Endothelial cell (in vitro differentiated cells): ENCODE measurements at places on chromosomes 5 and 9.

GRCh38 chr9:706606-707459 lies 134.7 kb upstream of the DMRT1 start:
- peak; percentile 45 for DNase-seq

- no peak for DNase-seq
Measured at GRCh38 chr5:123605822-123606221, 93.8 kb downstream of the CSNK1G3 start.

- DNase-seq, result no peak
Measured at GRCh38 chr5:108339220-108339619, 42.7 kb downstream of the FBXL17 start.

- no peak for DNase-seq
Measured at GRCh38 chr5:91141642-91142041, 241.5 kb downstream of the ARRDC3 start.

DNA sequence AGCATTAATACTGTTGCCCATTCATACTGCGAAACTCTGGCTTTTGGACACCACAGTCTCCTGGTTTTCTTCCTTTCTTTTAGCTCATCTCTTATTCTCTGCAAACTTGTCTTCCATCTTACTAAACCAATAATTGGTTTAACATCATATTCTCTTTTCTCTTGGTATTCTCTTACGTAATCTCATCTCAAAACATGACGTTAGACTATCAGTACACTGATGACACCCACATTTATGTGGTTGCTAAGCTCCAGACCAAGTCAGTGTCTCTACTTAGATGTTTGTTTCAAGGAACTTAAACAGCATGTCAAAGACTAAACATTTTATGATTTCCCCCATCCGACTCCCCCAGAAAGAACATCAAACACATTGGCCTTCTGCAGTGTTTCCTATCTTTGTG lies 2.1 kb downstream of the PRRC1 start:
- no peak for DNase-seq

DNA sequence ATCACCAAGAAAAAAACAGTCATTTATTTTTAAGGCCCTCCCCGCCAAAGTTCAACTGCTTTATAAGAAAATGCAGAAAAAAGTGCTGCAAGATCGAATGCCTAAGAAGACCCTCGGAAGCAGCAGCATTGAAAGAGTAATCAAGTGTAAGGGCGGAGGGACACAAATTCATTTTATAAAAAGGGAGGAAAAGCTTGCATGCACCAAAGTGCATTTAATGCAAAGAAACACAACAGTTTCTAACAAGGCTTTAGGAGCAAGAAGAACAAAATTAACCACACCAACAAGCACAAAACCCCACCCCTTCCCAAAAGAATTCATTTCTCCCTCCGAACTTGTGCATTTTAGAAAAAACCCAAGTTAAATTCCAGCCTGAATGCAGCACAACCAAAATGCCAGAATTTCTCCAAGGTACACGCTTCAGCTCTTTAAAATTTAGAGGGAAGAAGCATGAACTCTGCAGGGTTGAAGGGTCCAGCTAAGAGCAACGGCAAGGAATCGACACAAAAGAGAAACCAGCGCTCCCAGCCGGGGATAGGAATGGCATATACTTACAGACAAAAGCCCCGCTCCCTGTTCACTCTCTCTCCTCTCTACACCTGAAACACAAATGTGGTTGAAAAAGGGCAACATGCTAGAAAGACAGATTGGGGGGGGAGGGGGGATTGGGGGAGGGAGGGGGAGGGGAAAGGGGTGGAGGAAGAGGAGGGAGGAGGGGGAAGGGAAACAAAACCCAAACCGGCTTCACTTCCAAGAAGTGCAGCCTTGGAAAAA lies at the start of gene NREP:
NREP (minus strand) TSS at position 614 of the 774 bp plus-strand sequence. CDS start 1,422 bp downstream, outside the sequence.
- DNase-seq, result peak; percentile 36

DNA sequence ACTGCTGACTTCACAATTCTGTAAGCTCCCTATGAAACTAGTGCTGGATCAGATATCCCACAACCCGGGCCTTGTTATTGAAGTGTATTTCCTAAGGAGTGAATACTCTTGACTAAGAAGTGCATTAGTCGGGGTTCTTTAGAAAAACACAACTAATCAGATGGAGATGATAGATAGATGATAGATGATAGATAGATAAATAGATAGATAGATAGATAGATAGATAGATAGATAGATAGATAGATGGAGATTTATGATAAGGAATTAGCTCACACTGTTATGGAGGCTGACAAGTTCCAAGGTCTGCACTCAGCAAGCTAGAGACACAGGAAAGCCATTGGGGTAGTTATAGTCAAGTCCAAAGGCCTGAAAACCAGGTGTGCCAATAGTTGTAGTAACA lies 214.6 kb upstream of the COX7C start:
- no peak for DNase-seq

DNA sequence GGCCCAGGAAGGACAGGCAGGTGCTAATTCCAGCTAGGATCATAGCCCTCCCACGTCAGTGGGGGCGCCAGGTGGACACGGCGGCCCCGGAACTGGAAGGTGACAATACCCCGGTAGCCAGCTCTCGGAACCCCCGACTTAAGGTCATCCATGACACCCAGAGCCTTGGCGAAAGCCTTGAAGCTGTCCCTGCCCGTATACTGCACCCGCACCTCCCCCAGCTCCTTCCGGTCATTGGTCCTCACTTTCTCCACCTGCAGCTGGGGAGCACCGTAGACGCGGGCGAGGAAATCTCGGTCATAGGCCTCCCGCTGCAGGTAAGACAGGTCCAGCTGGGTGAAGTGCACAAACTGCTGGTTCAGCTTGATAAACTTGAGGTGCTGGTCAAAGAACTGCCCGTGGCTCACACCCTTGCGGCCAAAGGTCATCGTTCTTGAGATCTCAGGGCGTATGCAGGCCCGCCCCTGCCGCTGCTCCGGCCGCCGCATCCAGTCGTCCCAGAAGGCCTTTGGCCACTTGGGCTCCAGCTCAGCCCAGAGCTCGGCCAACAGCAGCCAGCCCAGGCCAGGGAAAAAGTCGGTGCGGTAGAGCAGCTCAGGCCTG lies 10.9 kb downstream of the MGAT1 start:
- DNase-seq, result no peak

GRCh38 chr9:37364751-37365360 lies 57.6 kb upstream of the GRHPR start:
- no peak for DNase-seq

DNA sequence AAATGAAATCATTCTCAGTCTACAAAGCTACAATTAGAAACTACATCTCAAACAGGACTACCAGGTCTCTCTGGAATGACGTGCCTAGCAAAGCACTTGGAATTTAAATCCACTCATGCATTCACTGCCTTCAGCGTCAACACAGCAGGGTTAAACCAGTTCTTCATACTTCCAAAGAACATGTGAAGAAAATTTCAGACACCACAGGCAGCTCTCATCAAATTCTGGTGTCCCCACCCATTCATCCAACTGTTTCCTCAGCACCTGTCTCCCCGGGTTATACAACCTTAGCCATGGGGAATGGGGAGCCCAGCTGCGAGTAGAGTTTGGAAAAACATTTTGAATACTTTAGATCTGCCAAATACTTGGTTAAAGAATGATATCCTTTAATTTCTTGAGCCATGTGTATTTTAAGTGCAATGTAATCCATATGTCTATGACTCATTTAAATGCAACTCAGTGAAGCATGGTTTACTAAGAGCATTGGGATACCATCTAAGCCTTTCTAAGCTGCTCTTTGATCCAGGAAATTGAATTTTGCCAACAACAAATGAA lies 17.5 kb downstream of the ADAM19 start:
- no peak for DNase-seq

DNA sequence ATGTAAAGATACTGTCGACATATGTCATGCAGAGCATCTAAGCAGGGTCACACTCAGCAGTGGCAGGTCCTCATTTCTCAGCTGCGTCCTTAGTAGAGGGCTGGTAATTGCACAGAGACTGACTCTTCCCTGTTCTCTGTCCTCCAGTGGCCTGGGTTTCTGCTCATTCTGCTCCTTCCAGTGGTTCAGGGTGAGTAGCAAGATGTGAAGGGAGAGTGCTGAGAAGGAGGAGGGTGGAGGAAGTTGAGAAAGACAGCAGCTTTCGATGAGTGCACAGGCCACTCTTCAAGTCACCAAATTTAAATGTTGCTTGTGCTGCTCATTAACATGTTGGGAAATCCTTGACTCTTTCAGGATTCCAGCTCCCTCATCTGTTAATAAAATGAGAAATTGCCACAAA lies 203.9 kb downstream of the FBXL7 start:
- no peak for DNase-seq

- no peak for DNase-seq
Measured at GRCh38 chr5:26482076-26482809, 556.1 kb downstream of the CDH9 start.

DNA sequence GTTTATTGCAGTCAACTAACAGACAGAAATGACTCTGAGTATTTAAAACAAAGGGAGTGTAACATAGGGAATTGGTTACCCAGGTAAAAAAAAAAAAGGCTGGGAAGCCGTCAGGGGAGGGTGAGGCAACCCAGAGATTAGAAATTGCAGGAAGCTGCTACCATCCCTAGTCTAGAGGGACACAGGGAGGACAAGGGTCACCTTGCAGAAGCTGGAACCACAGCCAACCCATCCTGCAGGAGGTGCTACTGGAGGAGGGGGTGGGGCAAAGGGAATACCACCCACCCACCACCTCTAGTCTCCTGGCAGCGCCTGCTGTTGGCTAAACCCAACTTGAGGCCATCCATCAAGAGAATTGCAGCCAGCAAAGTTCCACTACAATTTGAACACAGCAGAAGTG lies 6.5 kb downstream of the CAST start:
- DNase-seq, result no peak

DNA sequence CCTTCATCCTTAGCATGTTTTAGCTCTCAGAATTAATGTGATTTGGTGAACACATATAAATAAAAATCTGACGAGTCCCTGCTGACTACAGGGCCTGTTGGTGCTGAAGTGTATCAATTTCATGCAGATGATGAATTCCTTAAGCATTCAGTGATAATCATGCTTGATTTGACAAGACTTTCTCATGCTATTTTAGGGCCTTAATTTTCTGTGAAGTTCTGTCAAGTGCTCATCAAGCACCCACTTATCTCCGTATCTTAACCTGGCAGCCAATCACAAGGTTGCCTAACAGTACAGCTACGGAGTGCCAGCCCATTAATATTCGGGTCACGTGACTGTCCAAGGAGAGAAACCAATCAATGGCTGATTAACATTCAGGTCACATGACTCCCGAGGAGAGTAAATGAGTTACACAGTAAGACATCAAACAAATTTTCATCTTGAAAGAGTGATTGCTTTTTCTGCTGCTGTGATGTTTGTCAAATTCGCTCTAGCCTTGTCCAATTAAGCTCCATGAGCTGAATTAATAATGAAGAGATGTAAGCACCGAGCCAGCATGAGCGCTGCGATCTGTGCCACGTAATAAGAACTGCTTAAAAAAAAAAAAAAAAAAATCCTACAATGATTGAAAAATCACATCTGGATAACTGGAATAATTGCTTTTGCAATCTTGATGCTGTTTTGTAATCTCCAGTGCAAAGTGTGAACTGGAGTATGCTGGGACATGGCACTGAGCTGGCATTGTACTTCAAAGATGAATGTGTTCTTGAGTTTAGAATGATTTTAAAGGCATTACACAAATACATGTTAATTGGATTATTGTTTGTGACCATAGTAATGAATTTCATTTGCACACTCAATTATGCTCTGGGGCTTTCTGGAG lies 104.3 kb upstream of the SPATA31D4 start:
- no peak for DNase-seq

DNA sequence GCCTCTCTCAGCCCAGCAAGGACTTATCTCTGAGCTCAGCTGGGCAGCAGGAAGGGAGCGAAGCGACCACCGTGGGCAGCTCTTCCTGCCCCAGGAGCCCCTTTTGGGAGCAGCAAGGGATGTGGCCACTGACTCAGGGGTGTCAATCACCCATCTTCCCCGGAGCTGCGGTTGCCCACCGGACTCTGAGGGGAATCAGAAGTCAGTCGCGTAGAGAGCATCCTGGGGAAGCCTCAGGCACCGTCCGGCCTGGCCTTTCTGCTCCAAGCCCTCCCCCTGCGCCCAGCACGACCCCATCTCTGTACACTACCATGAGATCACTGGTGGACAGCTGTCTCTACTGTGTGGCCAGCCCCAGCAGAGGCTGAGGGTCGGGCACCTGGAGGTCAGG lies 24.6 kb downstream of the GFI1B start:
- no peak for DNase-seq

DNA sequence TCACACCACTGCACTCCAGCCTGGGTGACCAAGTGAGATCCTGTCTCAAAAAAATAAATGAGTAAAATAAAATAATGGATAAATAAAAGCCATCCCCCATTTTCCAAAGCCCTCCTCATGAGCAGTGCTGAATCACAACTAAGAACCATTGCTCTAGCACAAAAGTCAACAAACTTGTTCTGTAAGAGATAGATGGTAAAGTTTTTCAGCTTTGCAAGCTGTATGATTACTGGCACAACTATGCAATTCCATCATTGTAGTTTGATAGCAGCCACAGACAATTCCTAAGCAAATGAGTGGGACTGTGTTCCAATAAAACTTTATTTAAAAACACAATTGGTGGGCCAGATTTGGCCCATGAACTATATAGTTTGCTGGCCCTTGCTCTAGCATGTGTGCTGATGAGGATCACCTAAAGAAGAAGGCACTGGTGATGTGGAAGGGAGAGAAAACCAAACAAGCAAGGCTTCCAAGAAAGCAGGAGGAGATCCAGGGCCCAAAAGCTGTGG lies 64.6 kb downstream of the NEURL1B start:
- no peak for DNase-seq

DNA sequence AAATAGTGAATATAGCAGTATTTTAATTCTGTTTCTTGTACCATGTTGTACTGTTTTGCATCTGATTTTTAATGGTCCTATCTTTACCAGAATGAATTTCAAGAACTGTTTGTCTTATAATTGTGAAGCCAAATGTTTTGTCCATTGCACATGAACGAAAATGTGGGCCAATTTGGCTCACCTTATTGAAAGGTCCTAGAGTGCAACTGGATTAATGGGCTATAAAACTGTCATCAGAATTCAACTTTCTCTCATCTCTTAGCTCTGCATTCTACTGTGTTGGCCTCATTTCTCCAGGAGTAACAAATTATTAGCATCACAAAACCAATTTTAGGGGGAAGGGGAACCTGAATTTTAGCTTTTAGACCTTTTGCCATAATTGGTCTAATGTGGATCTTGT lies 179.4 kb upstream of the NUDT12 start:
- DNase-seq, result no peak

DNA sequence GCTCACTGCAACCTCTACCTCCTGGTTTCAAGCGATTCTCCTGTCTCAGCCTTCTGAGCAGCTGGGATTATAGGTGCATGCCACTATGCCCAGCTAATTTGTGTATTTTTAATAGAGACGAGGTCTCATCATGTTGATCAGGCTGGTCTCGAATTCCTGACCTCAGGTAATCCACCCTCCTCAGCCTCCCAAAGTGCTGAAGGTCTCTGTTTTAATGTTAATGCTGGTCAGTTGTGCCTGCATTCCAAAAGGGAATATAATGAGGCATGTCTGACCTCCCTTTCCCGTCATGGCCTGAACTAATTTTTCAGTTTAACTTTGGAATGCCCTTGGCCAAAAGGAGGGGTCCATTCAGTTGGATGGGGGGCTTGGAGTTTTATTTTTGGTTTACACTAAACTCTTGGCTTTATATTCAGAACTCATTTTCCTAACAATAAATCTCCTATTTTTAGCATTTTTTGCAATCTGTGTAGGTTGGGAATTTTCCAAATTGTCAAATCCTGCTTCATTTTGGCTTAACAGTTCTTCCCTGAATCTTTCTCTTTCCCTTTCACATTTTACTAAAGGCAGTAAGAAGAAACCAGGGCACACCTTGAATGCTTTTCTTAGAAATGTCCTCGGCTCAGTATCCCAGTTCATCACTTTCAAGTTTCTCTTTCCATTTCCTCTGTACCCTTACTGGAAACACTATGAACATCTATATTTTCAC lies 1175.5 kb downstream of the MAT2B start:
- no peak for DNase-seq

- no peak for DNase-seq
Measured at GRCh38 chr5:149938791-149939358, 5.7 kb downstream of the PDE6A start.
